KBM-7 (cell line): ENCODE measurements at places on chromosomes 13 and 19.

GRCh38 chr13:86377451-86377850 is 578.2 kb upstream of the SLITRK6 start:
- DNase-seq: no peak

DNA sequence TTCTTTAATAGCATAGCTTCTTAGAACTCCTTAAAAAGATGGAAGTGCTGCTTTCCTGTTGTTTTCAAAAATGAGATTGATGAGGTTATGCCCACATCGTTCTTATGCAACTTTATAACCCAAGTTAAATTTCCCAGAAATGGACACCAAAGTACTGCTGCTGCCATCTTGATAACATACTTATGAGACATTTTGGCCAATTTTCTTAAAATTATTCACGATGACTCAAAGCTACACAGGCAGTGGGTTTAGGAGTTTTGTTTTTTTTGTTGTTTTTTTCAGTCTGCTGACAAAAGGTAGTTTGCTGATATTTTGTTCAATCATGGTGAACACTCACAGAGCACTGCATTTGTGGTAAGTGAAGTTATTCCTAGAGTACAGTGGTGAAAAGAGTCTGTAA is 54.9 kb upstream of the RFC3 start:
- DNase-seq: no peak

DNA sequence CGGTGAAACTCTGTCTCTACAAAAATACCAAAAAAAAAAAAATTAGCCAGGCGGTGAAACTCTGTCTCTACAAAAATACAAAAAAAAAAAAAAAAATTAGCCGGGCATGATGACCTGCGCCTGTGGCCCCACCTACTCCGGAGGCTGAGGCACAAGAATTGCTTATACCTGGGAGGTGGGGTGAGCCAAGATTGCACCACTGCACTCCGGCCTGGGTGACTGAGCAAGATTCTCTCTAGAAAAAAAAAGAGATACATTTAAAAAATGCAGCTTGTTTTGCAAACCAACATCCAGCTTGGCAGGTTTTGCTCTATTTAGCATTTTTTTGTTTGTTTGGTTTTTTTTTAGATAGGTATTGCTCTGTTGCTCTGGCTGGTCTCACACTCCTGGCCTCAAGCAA is 6.7 kb upstream of the PGPEP1 start:
- DNase-seq: no peak

DNA sequence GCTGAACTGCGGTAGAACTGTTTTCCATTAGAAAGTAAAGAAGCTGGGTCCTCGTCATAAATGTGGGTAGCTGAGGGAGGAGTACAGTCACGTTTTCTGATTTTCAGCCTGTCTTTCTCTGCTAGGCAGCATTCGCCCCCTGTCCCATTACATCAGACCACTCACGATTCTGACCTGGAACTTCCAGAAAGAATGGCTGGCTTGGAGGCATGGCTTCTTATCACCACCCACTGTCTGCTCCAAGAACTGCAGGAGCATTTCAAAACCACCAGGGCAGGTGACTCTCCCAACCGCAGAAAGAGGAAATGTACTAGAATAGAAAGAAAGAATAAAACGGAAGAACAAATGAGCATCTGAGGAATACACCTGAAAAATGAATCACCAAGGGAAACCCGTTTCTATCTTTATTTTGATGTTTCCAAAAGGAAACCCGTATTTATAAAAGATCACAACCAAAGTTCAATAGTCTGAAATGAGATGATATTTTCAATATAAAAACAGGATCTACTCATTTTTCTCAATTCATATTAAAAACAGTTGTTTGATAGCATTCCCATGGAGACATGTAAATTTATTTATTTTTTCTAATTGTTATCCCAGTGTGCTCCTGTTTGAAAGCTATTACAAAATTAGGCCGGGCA is 22.1 kb upstream of the POMP start:
- DNase-seq: peak; percentile 79

- peak; percentile 37 for DNase-seq
These were observed 73.1 kb upstream of the MTIF3 start for GRCh38 chr13:27523346-27524073.

GRCh38 chr19:49340069-49340864 is 5.1 kb downstream of the CD37 start:
- DNase-seq: no peak

DNA sequence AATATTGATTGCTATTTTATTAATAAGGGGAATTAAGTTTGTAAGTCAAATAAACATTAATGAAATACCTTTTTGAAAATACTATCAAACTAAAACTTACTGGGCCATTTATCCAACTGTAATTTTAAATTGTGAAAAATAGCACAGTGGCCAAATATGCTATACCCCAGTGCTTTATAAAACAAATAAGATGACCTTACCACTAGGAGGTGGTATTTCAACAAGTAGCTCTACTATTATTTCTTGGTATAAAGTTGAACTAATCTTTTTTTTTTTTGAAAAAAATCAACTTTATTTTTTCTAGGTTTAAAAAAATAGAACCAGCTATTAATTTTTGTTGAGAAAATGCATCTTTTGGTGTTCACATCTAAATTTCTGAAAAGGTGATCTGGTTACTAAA is 14.7 kb downstream of the LACC1 start:
- DNase-seq: no peak

GRCh38 chr19:13089139-13089856 is 13.4 kb downstream of the LYL1 start:
- DNase-seq: no peak

DNA sequence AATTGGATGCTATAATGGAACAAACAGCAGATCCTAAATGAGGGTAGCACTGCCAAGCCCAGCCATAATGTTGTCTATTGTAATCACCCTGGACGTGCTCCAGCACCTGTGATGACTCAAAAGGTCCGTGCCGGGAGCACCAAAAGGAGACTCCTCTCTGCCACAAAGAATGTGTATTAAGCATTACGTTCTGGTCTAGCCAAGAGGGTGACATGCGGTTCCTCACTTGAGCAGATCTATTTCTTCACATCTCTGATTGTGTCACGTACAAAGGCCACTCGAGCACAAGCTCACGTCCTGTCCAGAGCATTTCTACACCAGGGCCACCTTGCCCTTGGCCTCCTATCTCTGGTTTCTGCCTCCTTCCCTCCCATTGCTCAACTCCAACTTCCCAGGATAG is 219.9 kb upstream of the IRS2 start:
- no peak for DNase-seq
